A673 (cell line): ENCODE measurements at places on chromosomes 5 and 9. TPM values are rescaled to one million over a fixed set of nuclear protein-coding genes. Genes with fewer than 3 reads are reported as not detected.

GRCh38 chr5:151030379-151030778 is 10.0 kb downstream of the GPX3 start:
- no peak for DNase-seq

GRCh38 chr5:116494784-116495450 is 79.7 kb downstream of the SEMA6A start:
- DNase-seq = no peak

DNA sequence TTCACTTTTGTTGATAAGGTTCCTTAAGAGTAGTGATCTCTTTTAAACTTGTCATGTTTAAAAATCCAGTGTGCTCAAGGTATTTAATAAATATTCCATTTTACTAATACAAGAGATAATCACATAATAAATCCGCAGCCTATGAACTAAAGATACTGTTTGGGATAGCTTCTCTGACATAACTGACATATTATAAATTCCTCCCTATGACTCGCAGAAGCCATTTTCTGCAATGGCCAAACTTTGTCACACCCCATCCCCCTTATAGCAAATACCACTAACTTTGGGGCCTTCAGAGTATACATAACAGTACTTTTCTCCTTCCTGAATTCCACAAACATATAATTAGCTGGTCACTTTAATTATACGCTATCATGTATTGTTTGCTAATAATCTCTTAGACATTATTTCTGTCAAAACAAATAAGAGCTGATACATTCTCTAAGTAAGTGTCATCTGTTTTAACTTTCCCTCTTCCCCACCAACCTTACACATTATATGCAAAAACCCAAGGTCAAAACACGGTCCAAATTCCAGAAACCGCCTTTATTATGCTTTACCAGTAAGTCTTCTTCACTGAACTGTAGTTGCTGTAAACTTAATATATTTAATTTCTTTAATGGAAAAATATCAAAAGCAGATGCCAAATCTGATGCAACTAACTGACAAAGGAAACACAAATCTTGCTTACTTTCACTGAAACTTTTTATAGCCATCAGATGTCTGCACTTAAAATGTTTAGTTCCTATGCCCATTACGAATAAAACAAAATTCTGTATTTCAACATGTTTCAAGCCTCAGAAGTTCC is 971 bp downstream of the TMEM267 start:
- peak; percentile 14 for DNase-seq

The ZCCHC7 gene
- total RNA-seq = 26.0 and 27.9 TPM in 2 replicates

- DNase-seq = peak; percentile 79
These were observed 243.8 kb upstream of the WWC1 start for GRCh38 chr5:168047669-168048111.

The MCCC2 gene
- 46.7 and 54.1 TPM in 2 replicates for total RNA-seq

- DNase-seq = peak; percentile 25
These were observed 96.8 kb downstream of the ANKRD18B start for GRCh38 chr9:33620738-33621439.

The TSSK1B gene
- total RNA-seq = not detected in 2 replicates

DNA sequence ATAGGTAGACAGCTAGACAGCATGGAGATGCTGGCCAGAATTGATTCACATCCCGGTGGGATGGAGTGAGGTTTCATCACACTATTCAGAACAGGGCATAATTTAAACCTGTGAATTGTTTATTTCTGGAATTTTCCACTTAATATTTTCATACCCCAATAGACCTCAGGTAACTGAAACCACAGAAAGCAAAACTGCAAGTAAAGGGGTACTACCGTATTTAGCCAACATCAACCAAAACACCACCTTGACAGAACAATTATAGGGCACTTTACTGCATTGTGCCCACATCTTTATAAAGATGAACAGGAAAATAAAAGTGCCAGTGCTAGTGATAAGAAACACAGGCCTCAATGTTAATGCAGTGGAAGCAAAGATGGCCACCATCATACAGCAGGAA is 7.5 kb downstream of the SERINC5 start:
- DNase-seq = no peak

GRCh38 chr5:148785223-148785622 is 41.2 kb upstream of the ADRB2 start:
- DNase-seq = no peak

- DNase-seq = no peak
These were observed 119.6 kb upstream of the FST start for GRCh38 chr5:53360811-53361210.

The SLC4A9 gene
- total RNA-seq = 0.26 TPM in 1 of 2 replicates, not detected in the other

GRCh38 chr5:109819878-109820277 is 130.2 kb downstream of the MAN2A1 start:
- no peak for DNase-seq

DNA sequence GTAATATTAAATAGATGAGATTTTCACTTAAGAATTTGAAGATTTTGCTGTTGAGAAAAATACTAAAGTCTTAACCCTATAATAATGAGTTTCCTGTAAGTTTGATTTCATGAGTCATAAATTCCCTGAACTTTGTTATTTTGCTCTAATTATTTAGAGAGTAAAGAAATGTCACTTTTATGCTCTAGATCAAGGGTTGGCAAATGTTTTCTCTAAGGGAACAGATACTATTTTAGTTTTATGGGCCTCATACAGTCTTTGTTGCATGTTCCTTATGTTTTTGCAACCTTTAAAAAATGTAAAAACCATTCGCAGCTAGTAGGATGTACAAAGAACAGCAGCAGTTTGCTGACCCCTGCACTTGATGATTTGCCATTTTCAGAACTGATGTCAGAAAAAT is 480 bp upstream of the TXNDC8 start:
- no peak for DNase-seq

- peak; percentile 78 for DNase-seq
These were observed at the start of gene PTCH1 for GRCh38 chr9:95516734-95517558. Gene PTCH1 (minus strand): TSS chr9:95516971.

- no peak for DNase-seq
These were observed 144.4 kb upstream of the MAP3K1 start for GRCh38 chr5:56670916-56671315.

DNA sequence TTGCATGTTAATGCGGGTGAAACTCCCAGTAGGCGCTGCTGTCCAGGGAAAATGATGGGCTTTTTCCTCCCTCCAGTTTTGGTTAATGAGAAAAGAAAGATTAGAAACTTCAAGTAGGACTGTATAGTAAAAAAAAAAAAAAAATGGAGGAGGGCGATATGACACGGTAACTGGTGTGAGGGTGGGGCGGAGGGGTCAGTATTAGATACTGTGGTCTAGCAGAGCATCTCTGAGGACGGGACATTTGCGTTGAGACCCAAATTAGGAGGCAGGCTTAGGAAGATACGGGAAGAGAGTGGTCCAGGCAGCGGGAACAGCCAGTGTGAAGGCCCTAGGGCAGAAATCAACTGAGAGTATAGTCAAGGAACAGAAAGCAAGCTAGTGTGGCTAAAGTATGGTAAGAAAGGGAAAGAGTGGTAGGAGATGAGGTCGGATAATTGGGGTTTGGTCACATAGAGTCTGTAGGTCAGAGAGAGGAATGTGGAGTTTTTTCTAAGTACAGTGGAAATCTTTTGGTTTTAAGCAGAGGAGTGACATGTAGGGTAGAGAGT is 707 bp downstream of the RMND5B start:
- no peak for DNase-seq

DNA sequence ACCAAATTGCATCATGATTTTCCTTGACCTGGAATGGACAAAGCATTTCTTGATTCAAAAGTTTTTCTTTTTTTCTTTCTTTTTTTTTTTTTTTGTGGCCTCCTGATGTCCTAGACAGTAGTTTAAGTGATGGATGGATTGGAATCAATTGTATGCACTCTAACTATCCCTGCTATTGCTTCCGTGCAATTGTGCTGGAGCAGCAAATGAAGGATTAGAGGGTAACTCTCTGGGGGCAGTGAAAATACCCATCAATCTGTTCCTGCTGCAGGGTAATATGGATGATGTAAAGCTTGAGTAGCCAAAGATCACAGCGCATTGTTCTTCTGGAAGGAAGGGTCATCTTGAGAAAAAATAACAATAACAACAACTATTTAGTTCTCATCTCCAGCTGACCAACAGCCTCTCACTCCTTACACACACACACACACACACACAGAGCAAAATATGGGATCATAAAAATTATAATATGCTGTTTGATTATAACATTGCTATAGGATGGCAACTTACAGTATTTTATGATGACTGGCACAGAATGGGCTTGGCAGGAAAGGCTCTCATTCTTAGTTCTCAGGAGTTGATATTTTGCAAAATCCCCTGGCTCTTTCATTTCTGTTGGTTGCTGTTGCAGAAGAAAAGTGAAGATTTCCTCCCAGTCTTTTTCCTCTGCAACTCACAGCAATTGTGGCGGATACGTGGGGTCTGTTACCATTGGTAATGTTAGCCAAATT is 160.9 kb upstream of the DMAC1 start:
- no peak for DNase-seq

The CDX1 gene
- not detected in 2 replicates for total RNA-seq

- DNase-seq = no peak
These were observed 150.7 kb downstream of the CMYA5 start for GRCh38 chr5:79840084-79840990.

The CRHBP gene
- not detected in 2 replicates for total RNA-seq

The CCDC187 gene
- total RNA-seq = not detected in 2 replicates

GRCh38 chr5:145777445-145778063 is 57.6 kb downstream of the PRELID2 start:
- DNase-seq = no peak

The HTR4 gene
- total RNA-seq = not detected in 2 replicates

The IFNK gene
- not detected in 2 replicates for total RNA-seq

DNA sequence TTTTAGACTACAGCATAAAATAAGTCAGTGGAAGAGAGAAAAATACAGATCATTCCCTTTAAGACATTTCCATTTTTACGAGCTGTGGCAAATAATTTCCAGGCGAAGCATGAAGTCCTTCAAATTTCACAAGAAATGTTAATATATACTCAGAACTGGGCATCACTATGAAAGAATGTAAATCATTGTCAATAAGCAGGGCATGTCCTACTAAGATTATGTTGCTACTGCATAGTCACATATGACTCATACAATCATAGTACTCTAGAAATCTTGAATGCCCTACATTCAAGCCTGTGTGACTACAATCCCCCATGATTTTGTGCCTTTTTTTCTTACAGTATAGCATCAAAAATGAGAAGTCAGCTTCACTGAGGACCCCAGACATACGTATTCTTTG is 485.2 kb upstream of the FTMT start:
- peak; percentile 69 for DNase-seq

DNA sequence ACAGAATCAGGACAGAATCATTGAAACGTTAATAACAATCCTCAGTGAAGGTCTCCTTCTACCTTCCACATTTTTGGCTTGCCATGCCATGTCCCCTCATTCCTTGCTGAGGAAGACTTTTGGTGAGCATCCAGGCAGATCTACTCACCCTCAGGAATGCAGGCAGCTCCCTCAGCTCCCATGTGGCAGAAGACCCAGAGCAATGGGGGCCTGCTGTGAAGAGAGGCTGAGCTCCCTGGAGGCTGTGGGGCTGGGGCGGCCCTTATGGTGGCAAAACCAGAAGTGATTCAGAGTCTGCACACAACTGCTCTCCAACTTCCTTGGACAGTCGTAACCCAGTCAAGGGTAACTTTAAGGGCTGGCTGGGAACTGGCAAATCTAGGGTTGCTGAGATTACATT is 247.2 kb upstream of the EFNA5 start:
- DNase-seq = peak; percentile 4

The WDR36 gene
- total RNA-seq = 32.4 and 33.0 TPM in 2 replicates

The BTNL9 gene
- not detected in 2 replicates for total RNA-seq

GRCh38 chr9:96553070-96553469 is 66.6 kb downstream of the CDC14B start:
- no peak for DNase-seq

The PCDHB10 gene
- 2.7 and 2.8 TPM in 2 replicates for total RNA-seq

The RMI1 gene
- total RNA-seq = 32.2 and 36.4 TPM in 2 replicates

The TRPM3 gene
- total RNA-seq = not detected in 2 replicates

The BTF3 gene
- total RNA-seq = 724 and 729 TPM in 2 replicates

DNA sequence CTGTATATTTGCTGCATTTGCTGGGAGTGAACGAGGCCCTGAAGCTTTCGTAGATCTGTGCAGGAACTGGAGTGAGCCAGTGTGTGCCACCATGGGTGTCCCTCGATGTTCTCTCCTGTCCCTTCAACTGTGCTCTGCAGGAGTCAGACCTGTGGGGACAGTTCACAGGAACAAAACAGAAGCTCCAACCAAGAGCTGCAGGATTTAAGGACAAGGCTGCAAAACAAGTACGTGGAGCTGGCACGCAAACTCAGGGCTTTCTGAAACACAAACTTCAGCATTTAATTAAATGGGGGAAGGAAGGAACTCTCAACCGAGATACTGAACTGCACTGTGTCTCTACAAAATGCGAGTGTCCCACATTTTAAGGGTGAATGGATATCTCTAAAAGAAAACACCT is 24.2 kb downstream of the BASP1 start:
- DNase-seq = no peak

- DNase-seq = no peak
These were observed 142.9 kb downstream of the DOCK8 start for GRCh38 chr9:357560-357959.

The AIF1L gene
- 5.6 and 6.5 TPM in 2 replicates for total RNA-seq

The SLC6A7 gene
- total RNA-seq = not detected in 2 replicates

DNA sequence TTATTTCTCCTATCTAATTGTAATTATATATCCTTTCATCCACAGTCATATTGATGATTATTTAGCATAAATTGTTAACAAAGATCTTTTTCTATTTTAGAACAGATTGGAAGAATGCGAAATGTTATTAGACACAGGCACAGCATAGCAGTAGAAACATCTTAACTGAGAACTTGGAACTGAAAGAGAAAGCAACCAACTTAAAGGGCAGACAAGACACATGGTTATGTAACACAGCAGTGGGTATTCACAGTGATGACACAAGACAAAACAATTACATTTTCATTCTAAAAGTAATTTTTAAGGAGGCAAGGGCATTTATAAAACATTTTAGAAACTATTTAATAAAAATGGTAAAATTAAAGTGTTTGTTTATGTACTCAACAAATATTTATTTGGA is 57.7 kb upstream of the MEF2C start:
- no peak for DNase-seq

The MSMP gene
- total RNA-seq = not detected in 2 replicates

The PCDHGA11 gene
- 34.9 and 35.5 TPM in 2 replicates for total RNA-seq

- no peak for DNase-seq
These were observed 120.7 kb upstream of the RAI14 start for GRCh38 chr5:34535433-34535832.

GRCh38 chr5:144832416-144832815 is 661.7 kb downstream of the KCTD16 start:
- no peak for DNase-seq

DNA sequence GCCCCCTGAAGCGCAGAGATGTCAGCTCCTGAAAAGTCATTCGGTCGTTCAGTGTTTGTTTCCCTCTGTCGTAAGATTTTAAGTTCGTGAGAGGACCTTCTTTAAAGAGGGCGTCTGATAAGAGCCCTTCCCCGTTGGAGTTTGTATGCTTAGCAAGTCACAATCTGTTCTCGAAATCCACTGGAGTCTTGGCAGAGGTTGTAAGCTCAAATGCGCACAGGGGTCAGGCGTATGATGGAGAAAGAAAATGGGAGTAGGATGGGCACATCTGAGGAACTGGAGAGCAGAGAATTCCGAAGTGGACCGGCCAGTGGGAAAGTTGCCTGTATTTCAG is 710 bp downstream of the HSD17B4 start:
- peak; percentile 21 for DNase-seq

The ZNG1A gene
- 45.8 and 50.7 TPM in 2 replicates for total RNA-seq

The RIGI gene
- total RNA-seq = 5.9 and 7.4 TPM in 2 replicates

The TAF11L11 gene
- 0.64 and 0.85 TPM in 2 replicates for total RNA-seq

The KCNMB1 gene
- total RNA-seq = not detected in 2 replicates

The WDR55 gene
- total RNA-seq = 31.1 and 33.2 TPM in 2 replicates

The SLCO4C1 gene
- total RNA-seq = 0.13 and 0.55 TPM in 2 replicates

The SLC45A2 gene
- total RNA-seq = 0.28 and 0.31 TPM in 2 replicates
